ENCODE measurements at places on chromosomes 6 and 20.

DNA sequence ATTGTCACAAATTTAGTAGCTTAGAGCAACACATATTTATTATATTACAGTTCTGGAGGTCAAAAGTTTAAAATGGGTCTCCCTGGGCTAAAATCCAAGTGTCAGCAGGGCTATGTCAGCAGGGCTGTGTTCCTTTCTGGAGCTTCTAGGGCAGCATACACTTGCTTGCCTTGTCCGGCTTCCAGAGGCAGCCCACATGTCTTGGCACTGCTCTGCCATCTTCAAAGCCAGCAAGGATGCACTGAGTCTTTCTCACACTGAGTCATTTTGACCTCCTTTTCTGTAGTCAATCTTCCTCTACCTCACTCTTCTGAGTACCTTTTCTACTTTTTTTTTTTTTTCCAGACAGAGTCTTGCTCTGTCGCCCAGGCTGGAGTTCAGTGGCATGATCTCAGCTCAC lies 39.0 kb downstream of the ADGRF4 start:
- DNase-seq = no peak

DNA sequence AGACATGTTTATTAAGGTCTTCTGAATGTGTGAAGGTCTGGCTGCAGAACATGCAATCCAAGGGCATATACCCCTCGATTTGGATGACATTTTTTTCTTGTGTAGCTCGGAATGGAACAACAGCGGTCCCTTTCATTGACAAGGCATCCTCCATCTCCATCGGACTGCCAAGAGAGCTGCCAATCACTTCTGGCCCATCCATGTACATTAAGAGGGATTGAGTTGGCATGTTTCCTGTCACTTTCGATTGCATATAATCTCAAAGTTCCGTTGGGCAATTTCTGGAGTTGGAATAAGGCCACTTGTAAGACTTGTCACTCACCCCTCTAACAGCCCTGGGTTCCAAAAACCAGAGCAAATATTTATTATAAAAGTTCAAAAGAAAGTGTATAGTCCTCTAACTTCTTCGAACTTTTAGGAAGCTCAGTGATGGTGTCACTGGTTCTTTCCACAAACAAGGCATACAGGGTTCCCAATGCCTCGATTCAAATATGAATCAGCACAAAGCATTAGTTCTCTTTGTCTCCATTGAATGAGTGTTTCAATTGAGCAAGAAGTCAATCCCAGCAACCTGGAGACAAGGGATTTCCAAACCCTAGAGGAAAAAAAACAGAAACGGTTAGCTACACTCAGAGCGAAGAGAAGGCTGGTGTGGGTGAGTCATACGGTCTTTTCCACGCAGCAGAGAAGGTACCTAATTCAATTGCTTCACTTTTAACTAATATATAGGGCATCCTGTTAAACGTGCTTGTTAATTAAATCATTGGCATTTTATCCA lies 10.9 kb downstream of the ZNF217 start:
- peak; percentile 88 for DNase-seq

- no peak for DNase-seq
Measured at GRCh38 chr6:106220485-106220884, 105.1 kb downstream of the ATG5 start.

DNA sequence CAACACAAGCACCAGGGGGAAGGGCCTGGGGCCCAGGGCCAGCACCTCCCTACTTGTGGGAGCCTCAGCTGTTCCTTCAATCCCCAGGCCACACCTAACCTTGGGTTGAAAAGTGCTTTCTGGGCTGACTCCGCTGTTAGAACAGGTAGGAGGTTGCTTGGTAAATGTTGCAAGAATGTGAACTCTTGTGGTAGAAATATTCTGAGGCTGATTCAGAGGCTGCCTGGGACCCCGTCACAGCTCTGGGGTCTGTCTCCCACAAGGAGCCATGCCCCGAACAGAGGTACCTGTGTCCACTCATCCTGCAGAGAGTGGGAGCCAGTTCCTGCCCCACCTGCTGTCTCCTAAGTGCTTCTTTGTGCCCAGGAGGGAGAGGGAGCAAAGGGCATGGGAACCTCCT lies 14.4 kb upstream of the MAS1L start:
- no peak for DNase-seq

- DNase-seq = no peak
Measured at GRCh38 chr6:87182940-87183339, 27.6 kb downstream of the ZNF292 start.

DNA sequence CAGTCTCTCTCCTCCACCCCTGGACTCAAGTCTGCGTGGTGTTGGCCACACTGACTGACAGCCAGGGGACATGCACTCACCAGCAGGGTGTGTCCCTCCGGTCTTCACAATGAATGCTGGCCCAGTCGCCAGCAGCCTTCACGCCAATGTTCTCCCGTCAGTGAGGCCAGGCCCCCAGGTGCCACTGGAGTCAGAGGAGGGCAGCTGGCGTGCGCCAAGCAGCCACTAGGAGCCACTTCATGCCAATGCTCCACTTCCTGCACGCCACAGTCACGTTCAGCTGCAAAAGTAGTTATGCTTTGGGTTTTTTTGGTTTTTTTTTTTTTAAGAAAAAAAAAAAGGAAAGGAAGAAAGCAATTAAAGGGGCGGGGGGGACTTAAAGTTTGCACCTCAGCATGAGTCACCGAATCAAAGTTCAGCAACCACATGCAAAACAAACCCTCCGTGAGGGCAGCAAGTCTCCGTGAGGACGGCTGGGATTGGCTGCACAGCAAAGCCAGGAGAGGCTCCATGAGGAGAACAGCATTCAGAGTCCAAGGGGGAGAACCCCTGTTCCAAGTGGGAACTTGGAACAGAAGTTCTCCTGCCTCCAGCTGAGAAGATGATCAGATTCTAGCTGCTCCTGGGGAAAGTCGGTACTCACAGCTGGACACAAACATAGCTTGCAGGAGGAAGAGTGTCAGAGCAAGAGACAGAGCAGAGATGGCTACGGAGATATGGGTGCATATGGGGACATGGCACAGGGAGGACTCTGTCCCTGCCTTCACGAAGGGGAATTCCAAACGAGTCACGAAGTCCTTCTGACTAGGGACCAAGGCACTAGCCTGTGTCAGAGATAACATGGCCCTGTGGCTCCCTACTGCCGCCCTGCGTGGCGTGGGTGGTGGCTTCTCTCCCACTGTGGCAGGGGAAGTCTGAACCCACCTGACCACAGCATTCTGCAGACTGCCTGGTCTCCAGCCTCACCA lies at the start of gene ZC3H12D:
ZC3H12D (minus strand) TSS at position 282 of the 968 bp plus-strand sequence. CDS start 10,471 bp downstream, outside the sequence.
- peak; percentile 78 for DNase-seq

GRCh38 chr6:138849791-138850190 lies 53.9 kb downstream of the ECT2L start:
- DNase-seq = peak; percentile 91

DNA sequence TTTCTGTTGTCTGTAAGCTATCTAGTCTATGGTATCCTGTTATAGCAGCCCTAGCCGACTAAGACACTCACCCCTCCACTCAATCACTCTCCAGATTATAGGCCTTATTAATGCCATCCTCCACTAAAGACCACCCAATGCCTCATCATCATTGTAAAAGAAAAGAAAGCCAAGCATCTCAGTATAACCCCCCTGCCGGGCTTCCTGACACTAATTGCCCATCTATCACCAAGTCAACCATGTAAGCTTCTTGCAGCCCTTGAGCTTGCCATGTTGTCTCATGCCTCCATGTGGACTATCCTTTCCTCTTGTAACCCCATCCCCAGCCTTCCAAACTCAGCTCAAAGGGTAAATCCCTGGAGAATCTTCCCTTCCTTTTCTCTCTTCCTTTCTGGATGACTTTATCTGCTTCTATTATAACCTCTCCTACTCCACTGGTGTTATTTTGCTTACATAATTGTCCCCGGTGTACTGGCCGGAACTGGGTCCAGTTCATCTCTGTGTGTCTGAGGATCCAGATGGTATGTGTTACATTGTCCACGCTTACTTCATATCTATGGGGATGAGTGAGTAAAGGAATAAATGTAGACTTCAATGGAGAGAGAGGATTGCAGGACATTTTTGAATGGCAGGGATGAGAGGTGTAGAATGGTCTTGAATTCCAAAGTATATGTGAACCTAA lies 202.9 kb upstream of the SOX4 start:
- DNase-seq = no peak

DNA sequence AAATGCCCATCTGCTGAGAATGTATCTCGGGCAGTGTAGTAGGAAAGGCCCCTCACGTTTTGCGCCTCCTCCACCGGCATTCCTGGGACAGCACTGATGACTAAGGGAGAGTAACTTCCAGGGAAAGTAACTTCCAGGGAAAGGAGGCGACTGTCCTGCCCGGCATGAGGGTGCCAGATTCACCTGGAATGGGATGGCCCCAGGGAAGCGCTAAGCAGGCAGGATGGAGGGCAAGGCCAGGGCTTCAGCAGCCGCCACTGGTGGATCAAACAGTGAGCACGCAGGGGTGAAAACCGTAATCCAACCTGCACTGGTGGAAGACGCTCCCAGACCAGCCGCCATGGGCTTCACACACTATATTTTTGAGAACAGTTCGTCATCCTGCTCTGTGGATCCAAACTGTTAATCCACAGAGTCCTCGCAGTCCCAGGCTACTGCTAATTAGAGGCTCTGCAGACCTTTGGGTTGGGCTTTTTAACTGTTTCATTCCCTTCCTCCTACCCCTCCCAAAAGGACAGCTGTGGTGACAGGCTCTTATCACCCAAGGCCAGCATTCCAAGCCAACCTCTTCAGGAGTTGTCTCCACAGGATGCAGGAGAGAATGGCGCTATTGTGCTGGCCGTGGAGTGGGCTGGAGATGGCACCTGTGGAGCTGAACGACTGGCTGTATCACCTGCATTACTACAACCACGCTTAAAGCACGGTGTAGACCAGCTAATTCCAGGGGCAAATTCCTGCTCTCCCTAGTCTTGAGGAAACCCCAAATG lies 178.9 kb downstream of the DLL1 start:
- DNase-seq = no peak

GRCh38 chr20:8667306-8667705 lies 401.6 kb upstream of the PLCB4 start:
- DNase-seq = no peak
